ENCODE measurements at places on chromosomes 4 and X.

GRCh38 chr4:45036677-45037076 lies 310.3 kb upstream of the GNPDA2 start:
- peak; percentile 56 for DNase-seq

DNA sequence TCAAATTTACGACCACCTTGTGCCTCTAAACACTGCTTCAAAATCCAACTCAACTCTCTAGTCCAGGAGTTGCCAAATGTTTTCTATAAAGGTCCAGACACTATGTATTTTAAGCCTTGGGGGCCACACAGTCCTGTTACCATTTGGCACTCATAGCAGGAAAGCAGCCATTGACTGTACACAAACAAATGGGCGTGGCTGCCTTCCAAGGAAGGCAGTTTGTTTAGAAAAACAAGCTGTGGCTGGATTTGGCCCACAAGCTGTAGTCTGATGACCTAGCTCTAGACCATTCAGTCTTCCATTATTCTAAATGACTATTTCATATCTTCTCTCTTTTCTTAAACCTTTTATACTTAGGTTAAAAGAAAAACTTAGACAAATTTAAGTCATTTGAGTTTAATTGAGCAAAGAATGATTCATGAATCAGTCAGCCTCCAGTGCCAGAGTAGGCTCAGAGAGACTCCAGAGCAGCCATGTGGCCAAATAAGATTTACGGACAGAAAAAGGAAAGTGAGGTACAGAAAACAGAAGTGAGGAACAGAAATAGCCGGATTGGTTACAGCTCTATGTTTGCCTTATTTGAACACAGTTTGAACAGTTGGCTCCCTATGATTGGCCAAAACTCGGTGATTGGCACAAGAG lies 825.8 kb upstream of the LCORL start:
- no peak for DNase-seq

DNA sequence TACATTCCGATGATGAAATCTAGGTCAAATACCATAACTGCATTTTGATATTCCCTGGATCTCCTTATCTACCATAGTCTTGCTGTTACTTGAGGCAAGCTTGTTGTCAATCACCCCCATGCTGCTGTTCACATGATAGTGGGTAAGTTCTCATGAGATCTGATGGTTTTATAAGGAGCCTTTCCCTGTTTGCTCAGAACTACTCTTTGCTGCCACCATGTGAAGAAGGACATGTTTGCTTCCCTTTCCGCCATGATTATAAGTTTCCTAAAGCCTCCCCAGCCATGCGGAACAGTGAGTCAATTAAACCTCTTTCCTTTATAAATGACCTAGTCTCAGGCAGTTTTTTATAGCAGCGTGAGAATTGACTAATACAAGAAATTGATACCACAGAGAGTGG lies 432.0 kb downstream of the GLUD2 start:
- no peak for DNase-seq

DNA sequence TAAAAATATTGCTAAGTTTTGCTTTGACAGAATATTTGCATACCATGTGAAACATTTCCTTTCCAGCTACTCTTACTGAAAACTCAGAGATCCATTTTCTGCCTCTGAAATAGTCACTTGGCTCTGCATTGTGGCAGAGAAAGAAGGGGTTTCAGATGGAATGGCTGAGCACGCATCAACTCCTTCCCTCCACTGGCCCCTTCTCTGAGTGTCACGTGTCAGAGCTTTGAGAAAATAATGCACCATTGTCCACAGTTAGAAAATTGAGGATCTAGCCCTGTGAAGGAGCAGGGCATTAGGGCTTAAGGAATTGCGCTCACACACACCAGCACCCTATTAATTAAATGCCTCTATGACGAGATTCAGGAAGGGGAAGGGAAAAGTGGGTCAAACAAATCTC lies 78.8 kb upstream of the FAT4 start:
- DNase-seq = no peak

GRCh38 chr4:37641352-37641751 lies 44.8 kb downstream of the RELL1 start:
- no peak for DNase-seq

GRCh38 chr4:54400802-54401201 lies 171.7 kb downstream of the PDGFRA start:
- DNase-seq = no peak

- DNase-seq = peak; percentile 7
Observed at GRCh38 chrX:17242470-17242869, 132.5 kb upstream of the NHS start.

DNA sequence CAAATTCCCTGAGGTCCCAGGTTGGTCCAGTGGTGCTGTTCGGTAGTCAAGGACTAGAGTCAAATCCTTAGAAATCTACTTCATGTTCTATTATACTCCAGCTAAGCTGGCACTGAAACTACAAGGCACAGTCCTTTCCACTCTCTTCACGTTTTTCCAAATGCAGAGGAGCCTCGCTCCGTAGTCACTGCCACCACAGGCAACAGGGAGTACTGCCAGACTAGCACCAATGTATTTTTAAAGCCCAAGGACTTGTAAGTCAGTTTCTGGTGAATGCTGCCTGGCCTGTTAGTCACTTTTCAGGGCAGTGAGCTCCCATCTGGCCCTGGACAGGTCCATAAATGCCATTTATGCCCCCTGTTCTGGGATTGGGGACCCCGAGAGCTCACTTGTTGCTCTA lies 323.5 kb downstream of the FAM47A start:
- DNase-seq = no peak

DNA sequence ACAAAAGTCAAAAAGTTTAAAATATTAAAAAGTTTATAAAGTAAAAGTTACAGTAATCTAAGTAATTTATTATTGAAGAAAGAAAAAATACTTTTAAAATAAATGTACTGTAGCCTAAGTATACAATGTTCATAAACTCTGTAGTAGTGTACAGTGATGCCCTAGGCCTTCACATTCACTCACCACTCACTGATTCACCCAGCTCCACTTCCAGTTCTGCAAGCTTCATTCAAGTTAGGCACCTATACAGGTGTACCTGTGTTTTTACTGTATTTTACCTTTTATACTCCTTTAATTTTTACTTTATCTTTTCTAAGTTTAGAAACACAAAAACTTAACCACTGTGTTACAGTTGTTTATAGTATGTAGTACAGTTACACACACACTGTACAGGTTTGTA lies 40.1 kb upstream of the AGA start:
- DNase-seq = no peak

- peak; percentile 68 for DNase-seq
Observed at GRCh38 chrX:115894087-115894486, 276.5 kb upstream of the AGTR2 start.

- no peak for DNase-seq
Observed at GRCh38 chrX:13077168-13077567, 32.7 kb upstream of the FAM9C start.

DNA sequence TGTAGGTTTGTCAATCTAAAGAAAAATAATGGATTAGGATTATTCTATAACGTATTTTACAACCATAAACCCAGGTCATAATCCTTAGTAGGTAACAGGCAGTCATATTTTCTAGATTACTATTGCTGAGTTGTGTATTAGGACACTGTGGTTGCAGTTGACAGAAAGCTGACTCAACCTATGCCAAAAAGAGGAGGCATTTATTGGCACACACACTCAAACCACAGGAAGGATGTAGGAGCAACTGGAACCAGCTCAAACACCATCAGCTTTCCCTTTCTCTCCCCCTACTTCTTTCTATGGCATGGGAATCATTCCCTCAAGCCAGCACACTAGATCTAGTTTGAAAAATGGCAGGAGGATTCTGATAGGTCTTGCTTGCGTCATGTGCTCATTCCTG lies 136.4 kb upstream of the FAM9C start:
- no peak for DNase-seq

- DNase-seq = no peak
Observed at GRCh38 chr4:77201857-77202256, 44.9 kb downstream of the CCNG2 start.

GRCh38 chr4:39933671-39934590 lies 43.8 kb downstream of the PDS5A start:
- DNase-seq = no peak

DNA sequence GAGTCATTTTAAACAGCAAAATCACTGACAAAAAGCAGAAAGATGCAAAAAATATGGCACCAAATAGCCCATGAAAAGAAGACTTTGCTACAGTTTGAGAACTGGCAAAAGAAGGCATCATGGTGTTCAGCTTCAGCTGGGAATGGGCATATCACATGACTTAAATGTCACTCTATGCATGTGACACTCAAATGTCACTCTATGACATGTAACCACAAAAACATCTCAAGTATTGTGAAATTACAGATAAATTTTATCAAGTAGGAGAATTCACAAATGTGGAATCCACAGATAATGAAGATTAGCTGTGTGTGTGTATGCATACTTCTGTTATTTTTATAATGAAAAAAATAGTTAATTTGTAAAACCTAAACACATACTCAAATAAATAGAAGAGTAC lies 81.9 kb downstream of the ATP10D start:
- no peak for DNase-seq

- no peak for DNase-seq
Observed at GRCh38 chr4:99630857-99631360, 26.7 kb downstream of the C4orf54 start.

DNA sequence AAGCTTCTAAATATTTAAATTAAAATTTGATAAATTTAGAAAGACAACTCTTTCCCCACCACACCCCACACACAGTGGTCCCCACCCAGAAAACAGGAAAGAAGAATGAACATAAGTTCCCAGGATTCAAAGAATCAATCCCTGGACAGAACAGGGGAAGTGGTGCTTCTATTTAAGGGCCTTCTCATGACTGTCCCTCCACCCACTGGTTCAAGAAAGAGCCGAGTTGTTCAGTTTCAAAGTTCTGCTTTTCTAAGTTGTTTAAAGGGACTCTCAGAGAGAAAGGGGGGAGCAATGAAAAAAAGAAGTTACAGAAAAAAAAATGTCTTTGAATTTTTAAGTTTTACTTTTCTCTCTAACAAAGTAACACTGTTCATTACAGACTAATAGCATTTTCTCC lies 195.8 kb downstream of the PDGFC start:
- no peak for DNase-seq
